Ovary (tissue), 10 donors: ENCODE measurements at places on chromosomes 2 and 18. TPM values are rescaled to one million over a fixed set of nuclear protein-coding genes. Genes with fewer than 3 reads are reported as not detected.

DNA sequence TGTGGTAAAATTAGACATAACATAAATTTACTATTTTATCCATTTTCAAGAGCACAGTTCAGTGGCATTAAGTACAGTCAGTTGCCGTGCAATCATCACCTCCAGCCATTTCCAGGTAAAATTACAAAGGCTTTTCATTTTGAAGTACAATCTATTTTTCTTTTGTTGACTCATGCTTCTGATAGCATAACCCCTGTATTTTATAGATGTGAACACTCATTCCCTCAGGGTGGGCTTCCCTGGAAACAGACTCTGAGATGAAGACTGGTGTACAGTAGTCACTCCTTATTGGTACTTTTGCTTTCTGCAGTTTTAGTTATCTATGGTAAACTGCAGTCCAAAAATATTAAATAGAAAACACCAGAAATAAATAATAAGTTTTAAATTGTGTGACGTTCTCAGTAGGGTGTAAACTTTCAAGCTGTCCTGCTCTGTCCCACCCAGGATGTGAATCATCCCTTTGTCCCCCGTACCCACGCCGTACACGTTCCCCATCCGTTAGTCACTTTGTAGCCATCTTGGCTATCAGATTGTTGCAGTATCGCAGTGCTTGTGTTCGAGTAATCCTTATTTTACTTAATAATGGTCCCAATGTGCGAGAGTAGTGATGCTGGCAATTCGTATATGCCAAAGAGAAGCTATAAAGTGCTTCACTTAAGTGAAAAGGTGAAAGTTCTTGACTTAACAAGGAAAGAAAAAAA is 41.1 kb upstream of the NAB1 start:
- no peaks in the 10 kb centered on the region for H3K27me3 ChIP-seq
- H3K36me3 ChIP-seq, result no peaks in the 10 kb centered on the region
- no peaks in the 10 kb centered on the region for H3K4me1 ChIP-seq
- no peak overlapping the region for H3K27ac ChIP-seq
- no peak for DNase-seq
- H3K4me3 ChIP-seq, result no peak overlapping the region

DNA sequence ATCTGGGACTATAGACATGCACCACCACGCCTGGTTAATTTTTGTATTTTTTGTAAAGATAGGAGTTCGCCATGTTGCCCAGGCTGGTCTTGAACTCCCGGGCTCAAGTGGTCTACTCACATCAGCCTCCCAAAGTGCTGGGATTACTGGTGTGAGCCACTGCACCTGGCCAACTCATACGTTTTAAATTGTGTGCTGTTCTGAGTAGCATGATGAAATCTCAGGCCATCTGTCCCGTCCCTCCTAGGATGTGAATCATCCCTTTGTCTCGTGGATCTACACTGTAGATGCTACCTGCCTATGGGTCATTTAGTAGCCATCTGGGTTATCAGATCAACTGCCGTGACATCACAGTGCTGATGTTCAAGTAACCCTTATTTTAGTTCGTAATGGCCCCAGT is 38.5 kb upstream of the RMP24 start:
- no peaks in the 10 kb centered on the region for H3K36me3 ChIP-seq
- no peak for DNase-seq
- no peaks in the 10 kb centered on the region for H3K4me1 ChIP-seq
- H3K4me3 ChIP-seq, result no peak overlapping the region
- no peak overlapping the region for H3K27ac ChIP-seq

DNA sequence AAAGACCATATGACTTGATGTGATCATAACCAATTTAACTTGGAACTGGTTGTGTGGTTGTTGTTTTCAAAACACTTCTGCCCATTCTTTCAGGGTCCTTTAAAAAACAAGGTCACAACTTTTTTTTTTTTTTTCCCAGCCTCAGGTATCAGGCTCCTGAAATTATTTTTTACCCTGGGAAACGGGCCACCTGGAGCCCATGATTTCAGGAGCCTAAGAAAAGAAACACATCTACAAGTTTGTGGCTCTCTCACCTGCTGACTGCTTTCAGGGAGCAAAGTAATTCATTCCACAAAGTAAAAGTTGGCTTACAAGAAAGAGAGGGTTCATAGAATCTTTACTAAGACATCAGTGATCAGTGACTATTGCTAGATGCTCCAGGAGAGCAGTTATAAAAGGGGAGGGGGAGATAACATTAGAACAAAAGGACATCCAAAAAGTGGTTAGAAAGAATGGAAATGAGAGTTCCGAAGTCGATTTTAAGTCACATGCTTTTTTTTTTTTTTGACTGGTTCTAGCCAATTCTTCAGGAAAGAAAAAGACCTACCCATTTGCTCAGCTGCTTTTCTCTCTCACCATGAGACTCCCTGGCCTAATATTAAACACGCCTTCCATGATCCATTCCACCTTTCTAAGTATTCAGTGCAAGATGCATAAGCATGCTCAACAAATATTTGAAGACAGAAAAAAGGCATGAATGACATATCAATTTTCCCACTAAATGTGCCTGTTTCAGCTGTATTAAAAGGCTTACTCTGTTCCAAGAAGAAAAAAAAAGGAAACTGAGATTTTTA is 267.3 kb downstream of the LRATD1 start:
- no peaks in the 10 kb centered on the region for H3K36me3 ChIP-seq
- no peaks in the 10 kb centered on the region for H3K4me1 ChIP-seq
- no peak for DNase-seq

KIF1A gene
- 0.48 TPM for total RNA-seq

ECEL1 gene
- total RNA-seq, result 40.3 TPM

ZC3H6 gene
- 19.2 TPM for total RNA-seq

HOXD10 gene
- 2.1 TPM for total RNA-seq
